Muscle of leg (tissue), 16 donors: ENCODE measurements at places on chromosomes 3 and 15. TPM values are rescaled to one million over a fixed set of nuclear protein-coding genes. Genes with fewer than 3 reads are reported as not detected.

DNA sequence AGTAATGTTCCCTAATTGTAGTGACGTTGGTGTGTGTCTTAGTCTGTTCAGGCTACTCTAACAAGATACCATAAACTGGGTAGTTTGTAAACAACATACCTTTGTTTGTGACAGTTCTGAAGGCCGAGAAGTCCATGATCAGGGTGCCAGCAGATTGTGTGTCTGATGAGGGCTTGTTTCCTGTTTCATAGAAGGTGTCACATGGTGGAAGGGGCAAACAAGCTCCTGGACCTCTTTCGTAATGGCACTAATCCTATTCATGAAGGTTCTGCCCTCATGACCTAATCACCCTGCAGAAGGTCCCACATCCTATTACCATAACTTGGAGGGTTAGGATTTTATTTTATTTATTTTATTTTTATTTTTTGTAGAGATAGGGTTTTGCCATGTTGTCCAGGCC, 11.1 kb downstream of the ATXN7 start:
- DNase-seq = no peak

DNA sequence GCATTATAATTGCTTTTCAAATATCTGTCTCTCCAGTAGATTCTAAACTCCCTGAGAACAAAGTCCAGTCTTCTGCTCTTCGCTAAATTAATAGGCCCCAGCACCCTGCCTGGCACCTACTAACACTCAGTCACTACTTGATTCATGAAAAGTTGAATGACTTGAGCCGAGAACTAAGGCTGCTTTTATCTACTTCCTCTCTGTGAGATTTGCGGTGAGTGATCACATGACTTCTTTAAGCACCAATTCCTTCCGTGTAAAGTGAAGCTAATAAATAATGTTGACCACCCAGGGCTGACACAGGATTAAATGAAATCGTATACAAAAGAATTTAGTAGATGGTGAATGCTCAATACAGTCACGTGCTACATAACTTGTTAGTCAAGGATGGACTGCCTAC, 44.6 kb upstream of the PGPEP1L start:
- no peak for DNase-seq

- no peak for DNase-seq
These were observed 10.8 kb downstream of the NEK10 start for GRCh38 chr3:27358372-27358771.

CLEC3B gene
- total RNA-seq = 184 TPM

DNA sequence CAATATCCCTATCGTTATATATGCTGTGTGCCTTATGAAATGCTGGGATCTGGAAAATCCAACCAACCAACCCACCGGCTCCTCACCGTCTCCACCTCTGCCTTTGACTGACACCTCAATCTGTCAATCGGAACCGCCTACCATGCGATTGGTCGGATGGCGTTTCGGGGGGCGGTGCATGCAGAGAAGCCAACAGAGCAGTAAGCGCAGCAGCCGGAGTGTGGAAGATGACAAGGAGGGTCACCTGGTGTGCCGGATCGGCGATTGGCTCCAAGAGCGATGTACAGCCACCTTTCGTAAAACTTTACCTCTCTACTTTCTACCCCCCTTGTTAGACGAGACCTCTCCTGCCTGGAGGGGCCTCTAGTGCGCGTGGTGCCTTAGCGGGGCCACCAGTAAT, 6.3 kb downstream of the CLK3 start:
- DNase-seq = no peak

SEMA3F gene
- 9.1 TPM for total RNA-seq
